ENCODE measurements at places on chromosomes 3 and 15.

DNA sequence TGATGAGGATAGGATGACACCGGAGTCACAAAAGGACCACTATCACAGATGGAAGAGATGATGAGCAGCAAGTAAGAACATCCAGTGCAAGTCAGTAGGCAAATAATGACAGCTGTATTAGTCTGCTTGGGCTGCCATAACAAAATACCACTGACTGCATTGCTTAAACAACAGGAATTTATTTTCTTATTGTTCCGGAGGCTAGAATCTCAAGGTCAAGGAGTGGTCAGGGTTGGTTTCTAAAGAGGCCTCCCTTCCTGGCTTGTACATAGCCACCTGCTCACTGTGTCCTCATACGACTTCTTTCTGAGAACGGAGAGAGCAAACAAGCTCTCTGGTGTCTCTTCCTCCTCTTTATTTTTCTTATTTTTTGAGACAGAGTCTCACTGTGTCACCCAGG is 380.7 kb downstream of the PLOD2 start:
- no peak for DNase-seq

DNA sequence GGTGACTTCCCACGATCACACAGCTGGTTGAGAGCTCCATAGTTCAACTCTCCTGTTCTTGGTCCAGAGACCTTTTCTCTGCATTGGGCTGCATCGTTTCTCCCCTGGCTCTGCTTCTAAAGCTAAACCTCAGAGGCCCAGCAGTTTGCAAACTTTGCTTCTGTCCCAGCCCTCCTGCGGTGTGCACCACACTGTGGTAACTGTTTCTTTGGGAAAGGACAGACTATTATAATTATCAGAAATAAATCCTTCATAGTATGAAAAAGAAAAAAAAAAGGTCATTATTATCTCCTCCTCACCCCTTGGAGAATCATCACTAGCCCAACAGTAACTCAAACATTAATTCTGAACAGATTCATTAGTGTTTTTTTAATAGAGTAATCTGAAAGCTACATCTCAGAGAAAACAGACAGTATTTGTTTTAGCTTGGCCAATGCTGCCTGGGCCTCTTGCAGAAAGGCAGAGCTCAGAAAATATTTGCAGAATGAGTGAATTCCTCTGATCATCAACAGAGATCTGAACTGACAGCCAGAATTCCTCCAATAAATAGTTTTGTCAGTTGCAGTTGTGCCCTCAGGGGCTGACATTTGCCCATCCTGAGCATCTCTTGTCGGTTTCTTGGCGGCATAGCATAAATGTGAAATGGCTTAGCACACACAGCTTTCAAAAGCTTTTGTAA is 52.9 kb downstream of the BFSP2 start:
- no peak for DNase-seq

DNA sequence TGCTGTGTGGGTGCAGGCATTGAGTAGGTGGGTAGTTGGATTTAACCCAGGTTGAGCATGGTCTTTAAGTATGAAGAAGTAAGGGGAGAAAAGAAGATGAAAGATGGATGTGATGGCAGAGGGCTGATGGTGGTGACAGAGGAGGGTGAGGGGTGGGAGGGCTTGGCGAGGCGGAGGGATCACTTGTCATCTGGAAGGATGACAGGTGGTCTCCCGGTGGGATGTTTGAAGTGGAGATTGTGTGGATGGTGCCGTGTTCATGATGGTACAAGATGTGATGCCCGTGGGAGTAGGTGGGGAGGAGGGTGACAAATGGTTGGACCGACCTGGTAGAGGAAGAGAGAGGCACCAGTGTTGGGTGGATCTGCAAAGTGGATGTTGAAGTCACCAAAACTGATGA is 208.8 kb downstream of the RPLP1 start:
- DNase-seq = no peak

DNA sequence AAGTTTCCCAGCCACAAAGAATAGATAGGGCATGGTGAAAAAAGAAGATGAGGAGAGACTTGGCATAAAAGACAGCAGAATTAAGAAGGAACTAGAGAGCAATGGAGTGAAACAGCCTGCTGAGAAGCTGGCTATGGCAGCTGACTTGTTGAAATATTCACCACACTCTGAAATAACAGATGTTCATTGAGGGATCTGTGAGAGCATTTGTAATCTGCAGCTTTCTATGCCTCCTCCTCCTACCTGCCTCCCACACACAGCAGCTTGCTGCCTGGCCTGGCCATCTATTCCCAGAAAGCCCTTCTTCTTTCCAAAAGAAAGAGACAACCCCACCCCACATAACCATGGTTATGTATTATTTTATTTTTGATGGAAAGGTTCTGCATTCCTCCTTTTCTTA is 303.9 kb downstream of the GAP43 start:
- no peak for DNase-seq

DNA sequence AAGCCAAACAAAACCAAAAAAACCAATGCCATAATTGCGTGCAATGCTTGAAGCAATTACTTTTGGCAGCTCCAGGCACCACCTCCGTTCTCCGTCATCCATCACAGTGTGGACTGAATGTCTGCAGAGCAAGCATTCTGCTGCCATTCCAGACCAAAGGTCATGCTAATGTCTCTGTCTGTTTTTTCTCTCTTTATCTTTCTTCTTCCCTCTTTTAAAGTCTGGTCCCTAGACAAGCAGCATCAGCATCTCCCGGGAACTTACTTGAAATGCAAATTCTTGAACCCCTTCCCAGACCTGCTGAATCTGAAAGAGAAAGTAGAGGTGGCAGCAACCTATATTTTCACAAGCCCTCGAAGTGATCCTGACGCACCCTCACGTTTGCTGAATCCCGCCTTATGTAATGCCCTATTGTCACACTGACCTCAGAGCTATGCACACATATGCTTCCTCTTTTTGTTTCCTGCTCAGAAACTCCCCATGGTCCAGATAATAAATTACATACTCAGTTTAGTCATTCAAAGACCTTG is 297.3 kb upstream of the PROK2 start:
- DNase-seq = peak; percentile 96

DNA sequence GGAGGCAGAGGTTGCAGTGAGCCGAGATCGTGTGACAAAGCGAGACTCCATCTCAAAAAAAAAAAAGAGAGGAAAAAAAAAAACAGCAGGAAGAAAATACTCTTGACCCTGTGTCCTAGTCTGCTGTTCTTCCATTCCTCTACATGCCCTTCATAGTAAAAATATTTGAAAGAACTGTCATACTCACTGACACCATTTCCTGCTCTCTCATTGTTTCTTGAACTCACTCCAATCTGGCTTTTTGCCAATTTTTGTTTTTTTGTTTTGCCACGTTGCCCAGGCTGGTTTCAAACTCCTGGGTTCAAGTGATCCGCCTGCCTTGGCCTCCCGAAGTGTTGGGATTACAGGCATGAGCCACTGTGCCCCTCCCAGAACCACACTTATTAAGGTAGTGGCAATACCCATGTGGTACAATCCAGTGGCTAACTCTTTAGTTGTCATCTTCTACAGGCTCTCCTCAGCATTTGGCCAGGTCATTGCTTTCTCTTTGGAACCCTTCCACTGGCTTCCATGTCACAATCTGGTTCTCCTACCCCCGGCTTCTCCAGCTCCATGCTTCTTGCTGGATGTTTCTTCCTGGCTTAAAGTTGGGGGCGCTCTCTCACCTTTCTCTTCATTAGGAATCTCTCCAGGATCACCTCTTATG is 238.2 kb upstream of the C2CD4B start:
- no peak for DNase-seq

DNA sequence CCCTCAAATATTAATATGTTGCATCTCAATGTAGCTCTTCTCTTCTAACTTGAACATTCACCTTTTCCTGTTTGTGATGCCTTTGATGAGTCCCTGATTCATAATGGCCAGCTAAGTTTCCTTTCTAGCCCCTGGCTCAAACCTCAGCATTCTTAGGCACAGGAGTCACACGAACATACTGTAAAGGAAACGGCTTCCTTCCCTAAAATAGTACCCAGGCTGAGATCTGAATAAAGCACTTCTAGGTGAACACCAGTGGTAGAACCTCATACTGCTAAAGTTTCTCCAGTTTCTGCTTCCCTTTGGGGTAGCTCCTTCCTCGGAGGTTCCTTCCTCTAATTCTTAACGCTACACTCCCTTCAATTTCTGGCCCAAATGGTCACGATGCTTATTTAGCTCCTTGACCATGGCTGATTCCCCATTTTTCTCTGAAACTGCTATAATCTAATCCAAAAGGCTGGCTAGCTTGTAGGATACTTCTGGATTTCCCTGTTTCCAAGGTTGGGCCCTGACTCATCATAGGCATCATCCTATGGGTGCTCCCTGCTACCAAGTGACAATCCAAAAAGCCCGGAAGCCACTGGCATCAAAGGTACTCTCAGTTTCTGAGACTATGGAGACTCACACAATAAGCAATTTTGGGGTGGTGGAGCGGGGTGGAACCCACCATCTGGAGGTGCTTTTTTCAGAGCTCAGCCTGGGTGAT is 2.4 kb downstream of the ANAPC13 start:
- DNase-seq = peak; percentile 36

GRCh38 chr15:71170163-71170562 is 54.9 kb downstream of the THSD4 start:
- DNase-seq = no peak

- DNase-seq = no peak
Observed at GRCh38 chr3:193711964-193712598, 119.1 kb downstream of the OPA1 start.

- no peak for DNase-seq
Observed at GRCh38 chr3:178318340-178318739, 217.9 kb upstream of the KCNMB2 start.

GRCh38 chr15:63018639-63019038 is 23.9 kb upstream of the TPM1 start:
- DNase-seq = no peak

GRCh38 chr3:111603679-111604078 is 8.5 kb upstream of the ZBED2 start:
- no peak for DNase-seq

DNA sequence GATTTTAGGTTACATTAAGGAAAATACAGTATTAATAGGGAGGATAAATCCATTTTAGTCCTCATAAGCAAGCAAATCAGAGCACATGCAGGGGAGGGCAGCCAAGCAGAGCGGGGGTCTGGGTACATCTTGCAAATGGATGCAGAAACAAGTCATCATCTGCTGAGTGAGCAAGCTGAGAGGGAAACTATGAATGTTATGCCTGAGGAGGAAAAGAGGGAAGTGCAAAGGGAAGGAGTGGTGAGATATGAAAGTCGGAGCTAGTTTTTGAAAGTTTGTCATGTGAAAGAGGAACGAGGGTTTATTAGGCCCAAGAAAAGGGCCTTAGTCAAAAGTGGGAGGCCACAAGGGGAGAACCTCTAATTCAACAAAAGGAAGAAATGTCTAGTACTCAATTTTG is 15.4 kb downstream of the PTX3 start:
- DNase-seq = peak; percentile 85

- peak; percentile 90 for DNase-seq
Observed at GRCh38 chr15:60392986-60393790, 4.6 kb downstream of the ANXA2 start.

DNA sequence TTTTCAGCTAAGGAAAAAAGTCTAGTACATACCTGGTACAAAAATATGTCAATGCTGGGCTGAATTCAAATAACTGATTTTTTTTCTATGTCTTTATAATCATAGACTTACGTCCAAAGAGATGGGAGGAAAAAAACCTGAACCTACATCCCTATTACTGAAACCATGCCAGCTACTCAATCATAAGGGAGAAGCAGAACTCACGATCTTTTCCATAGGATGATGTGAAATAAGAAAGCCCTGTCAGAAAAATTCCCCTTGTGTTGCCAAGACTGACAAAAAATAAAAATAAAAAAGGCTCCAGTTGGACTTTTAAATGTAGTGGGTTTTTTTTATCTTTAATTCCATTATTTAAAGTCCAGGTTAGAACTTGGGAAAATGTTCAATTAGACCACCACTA is 3.3 kb downstream of the MSL2 start:
- DNase-seq = peak; percentile 54

GRCh38 chr3:126983653-126984390 is 907 bp downstream of the PLXNA1 start:
- peak; percentile 27 for DNase-seq

- peak; percentile 67 for DNase-seq
Observed at GRCh38 chr3:127831723-127832172, 9.4 kb upstream of the MGLL start.

DNA sequence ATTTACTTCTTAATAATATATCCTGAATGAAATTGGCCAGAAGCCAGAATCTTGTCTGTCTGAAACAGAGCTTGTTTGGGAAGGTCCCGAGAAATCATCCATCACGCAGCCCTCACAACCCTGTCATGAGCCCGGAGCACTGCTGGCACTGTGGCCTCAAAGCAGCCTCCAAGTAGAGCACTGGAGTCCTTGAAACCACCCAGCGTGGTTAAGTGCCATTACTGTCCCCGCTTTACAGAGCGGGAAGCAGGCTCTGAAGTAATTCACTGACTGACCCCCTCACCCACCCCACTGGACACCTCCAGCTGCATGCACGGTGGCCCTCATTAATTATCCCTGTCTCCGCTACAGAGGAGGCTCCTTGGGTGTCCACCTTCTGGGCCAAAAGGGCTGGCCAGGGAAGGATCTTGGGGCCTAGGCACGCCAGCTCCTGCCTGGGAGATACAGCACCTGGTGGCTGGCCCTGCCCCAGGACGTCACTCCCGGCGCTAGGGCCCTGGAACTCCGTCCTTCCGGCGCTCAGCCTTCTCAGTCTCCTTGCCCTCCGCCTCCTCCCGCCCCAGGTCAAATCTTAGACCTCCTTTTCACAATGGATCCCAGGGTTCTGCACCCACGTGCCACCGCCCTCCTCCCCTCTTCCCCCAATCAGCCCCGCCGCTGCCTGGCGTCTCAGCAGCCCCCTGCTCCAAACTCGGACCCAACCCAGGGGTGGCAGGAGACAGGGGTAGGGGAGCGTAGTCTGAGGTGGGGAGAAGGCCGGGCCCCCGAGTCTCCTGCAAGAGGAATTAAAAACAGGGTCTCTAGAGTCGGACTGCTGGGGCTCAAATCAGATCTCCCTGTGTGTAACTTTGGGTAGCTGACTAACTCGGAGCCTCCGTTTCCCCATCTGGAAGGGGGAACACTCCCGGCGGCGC is 1.1 kb downstream of the TKT start:
- peak; percentile 45 for DNase-seq

DNA sequence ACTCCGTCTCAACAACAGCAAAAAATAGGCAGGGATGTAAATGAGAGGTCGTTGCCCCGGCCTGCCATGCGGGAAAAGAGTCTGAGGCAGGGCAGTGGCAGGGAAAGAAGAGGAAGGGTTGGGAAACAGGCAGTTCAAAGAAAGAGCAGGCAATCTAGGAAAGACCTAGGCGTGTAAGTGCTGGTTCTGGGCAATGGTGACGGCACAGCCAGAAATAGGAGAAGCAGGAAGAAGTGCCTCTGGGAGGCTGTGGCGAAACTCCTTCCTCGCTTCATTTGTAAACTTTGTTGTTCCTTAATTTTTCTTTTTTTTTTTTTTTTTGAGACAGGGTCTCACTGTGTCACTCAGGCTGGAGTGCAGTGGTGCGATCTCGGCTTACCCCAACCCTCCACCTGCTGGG is 4.3 kb downstream of the SLC51A start:
- DNase-seq = peak; percentile 94

GRCh38 chr3:161322781-161323568 is 48.3 kb downstream of the SPTSSB start:
- DNase-seq = no peak
